ENCODE measurements at places on chromosomes 1 and 21.
A peak's percentile ranks its signal among the peaks of the same experiment; 100 is the strongest.

DNA sequence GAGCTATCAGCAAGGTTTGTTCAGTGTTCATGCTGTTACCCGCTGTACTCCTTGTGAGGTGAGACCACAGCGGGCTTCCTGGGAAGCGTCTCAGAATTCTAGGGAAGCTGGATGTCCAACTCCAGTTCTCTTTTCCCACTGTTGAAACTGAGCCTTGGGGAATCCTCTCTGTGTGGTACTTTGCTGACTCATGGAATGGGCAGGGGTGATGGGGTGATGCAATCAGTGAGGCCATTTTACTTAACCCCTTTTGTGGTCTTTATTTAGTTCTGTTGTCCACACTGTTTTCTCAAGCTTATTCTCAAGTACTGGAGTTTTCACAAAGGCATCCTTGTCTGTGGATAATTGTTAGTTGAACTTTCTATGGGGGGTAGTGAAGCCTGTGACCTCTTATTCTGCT, 42.6 kb downstream of the ACKR1 start:
- no peak for DNase-seq

- no peak for DNase-seq
Measured at GRCh38 chr1:200124309-200124708, 96.8 kb downstream of the NR5A2 start.

DNA sequence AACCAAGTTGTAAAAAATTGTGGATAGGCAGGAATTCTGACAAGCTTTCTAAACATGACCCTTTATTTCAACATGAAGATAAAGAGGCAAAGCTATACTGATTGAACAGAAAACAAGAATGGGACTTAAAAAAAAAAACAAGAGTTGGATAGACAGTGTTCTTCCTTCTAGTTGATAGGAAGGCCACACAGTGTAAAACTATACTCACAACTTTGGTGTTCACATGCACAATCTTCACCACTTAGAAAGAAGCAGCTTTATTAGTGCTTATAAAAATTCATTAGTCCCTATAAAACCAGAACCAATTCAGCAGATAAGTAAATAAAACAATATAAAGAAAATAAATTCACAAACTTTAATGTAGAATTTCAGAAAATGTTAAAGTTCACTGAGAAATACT, 101.8 kb downstream of the AKT3 start:
- no peak for DNase-seq

DNA sequence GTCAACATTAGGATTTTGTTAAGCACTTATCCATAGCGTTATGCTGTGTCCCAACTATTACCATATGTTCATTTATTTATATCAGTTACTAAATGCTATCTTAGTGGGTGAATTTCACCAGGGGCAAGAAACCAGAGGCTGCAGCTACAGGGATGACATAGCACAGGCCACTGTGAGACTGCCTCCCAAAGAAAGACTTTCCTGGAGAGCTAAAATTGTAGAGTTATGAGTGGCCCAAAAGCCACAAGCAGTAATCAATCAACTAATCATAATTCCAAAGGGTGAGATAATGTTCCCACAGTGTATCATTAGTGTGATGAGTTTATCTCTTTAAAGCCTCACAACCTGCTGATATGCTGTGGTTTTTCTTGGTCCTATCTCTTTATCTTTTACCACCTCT, 3.8 kb upstream of the TGFB2 start:
- no peak for DNase-seq

- DNase-seq = peak; percentile 20
Measured at GRCh38 chr1:203287109-203287893, 18.0 kb upstream of the BTG2 start.

DNA sequence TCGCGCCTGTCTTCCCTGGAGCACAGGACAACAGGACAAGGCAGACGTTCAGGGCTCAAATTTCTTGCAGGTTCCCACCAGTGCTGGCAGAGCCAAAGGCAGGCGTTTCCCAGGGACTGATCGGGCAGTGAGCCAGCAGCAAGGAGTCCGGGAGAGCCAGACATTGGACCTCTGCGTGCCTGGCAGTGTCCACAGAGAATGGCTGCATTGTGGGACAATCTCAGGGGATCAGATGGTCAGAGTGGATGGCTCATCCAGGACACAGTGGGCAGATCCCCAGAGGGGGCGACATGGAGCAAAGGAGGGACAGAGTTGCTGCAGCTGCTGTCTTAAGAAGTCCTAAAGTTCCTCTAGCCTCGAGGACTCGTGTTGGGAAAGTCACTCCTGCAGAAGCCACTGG, 4.6 kb downstream of the TMEM63A start:
- DNase-seq = peak; percentile 19

GRCh38 chr21:42607525-42608102, 45.8 kb upstream of the PDE9A start:
- no peak for DNase-seq

- DNase-seq = no peak
Measured at GRCh38 chr1:82979593-82980236, 1019.2 kb downstream of the TTLL7 start.

GRCh38 chr1:7885513-7886404, 32.9 kb upstream of the UTS2 start:
- DNase-seq = no peak

DNA sequence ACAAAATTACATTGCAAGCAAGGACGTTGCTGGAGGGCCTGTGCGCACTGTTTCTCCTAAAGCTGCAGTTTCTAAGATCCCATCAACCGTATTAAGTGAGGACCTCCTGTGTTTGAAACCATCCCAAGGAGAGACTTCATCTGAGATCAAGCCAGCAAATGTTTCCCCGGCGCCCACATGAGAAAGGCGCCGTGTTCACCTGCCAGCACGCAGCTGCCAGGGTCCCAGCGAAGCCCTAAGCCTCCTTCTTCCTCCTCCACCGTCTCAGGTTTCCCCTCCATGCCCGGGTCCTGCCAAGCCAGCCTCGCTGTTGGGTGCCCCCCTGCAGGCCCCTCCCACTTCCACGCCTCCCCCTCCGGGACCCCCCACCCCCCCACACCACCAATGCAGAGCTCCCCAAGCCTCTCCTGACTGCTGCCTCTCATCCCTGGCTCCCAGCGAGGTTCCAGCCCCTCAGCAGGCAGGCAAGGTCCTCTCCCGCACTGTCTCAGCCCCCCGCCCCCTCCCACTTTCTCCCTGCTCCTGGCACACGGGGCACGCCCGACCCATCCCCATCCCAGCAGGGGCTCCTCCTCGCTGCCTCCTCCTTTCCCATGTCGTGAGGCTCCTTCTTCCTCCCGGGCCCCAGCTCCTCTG, 8.6 kb upstream of the TFF1 start:
- DNase-seq = no peak

GRCh38 chr1:239870194-239870593, 221.5 kb upstream of the FMN2 start:
- DNase-seq = no peak

- no peak for DNase-seq
Measured at GRCh38 chr1:228989176-228989575, 253.9 kb downstream of the RHOU start.

DNA sequence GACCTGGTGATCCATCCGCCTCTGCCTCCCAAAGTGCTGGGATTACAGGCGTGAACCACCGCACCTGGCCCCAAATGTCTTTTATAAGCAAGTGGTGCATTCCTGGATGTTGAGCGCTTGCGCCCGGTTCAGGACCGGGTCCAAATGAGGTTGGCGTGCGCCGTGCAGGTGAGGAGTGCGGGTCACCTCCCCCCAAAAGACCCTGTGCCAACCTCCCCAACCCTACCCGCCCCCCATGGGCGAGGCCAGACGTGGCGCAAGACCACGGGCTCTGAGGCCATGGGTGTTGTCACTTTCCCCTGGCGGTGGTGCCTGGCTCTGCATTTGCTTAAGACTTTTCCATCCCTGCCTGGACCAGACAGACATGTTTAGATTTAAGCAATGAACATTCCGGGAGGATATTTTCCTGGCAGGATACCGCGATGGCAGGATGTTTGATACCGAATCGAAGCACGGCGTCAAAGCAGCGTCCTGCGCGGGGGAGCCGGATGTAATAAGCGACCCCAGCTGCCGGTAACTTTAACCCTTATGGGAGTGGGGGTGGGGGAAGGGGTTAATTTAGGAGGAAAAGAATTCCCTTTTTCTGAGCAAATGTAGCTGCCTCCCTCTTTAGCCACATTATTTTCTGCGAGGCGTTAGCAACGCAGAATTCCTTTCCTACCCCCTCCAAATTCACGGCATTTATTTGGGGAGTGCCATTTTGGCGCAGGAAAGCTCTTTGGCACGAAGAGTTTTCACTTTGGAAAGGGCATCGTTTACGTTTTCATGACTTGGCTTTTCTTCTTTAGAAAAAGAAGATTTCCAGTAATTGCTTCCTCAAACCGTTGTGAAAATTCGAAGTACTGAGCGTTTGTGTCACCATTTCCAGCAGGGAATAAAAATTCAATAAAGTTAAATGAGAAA, 27.8 kb upstream of the RNF187 start:
- peak; percentile 80 for DNase-seq

- DNase-seq = no peak
Measured at GRCh38 chr1:228314658-228315483, 91.8 kb downstream of the TRIM11 start.

- no peak for DNase-seq
Measured at GRCh38 chr21:28247454-28248020, 745.1 kb downstream of the LTN1 start.

GRCh38 chr1:90959352-90960206, 62.3 kb downstream of the ZNF644 start:
- DNase-seq = no peak

GRCh38 chr1:56578963-56579875, at the start of gene PLPP3:
TSS of gene PLPP3 (minus strand) at chr1:56579563. CDS start at chr1:56579016, 547 bp downstream.
- DNase-seq = peak; percentile 98

DNA sequence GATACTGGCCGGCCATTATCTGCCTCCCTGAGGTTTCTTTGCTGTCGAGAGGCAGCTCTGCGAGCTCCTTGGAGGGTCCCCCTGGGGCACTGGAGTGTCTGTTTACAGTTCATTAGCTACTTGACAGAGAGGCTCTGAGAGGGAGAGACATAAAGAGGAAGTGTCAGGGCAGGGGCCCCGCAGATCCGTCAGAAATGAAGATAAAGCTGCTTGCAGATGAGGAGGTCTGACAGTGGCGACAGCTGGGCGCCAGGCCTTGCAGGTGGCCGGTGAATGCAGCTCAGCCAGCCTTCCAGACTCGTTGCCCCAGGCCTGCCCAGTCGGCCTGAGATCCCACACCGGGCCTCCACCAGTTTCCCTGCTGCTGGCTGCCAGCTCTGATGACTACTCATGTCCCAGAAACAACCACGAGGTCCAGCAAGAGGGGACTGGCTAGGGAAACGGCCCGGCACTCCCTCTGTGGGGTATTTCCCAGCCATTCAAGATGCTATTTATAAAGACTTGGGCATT, 84.7 kb downstream of the DISP3 start:
- DNase-seq = no peak

- no peak for DNase-seq
Measured at GRCh38 chr1:54017979-54018378, at the start of gene LDLRAD1. TSS of gene LDLRAD1 (minus strand) at chr1:54018186. CDS start at chr1:54018112, 74 bp downstream.

DNA sequence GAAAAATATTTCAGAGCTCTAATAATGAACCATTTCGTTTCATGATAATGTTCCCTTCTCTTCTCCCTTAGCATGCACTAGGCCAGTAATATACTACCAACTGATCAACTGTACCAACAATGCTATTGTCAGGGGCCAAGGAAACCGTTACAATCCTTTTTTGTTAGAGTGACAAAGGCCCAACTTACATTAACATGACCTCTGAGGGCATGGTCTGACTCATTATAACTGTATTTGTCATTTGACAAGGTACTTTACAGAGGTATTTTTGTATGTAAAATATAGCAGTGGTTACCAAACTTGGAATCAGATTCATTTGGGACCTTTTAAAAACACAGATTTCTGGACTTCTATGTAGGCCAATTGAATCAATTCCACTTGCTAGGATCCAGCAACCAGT, 102.6 kb upstream of the RRP15 start:
- no peak for DNase-seq

DNA sequence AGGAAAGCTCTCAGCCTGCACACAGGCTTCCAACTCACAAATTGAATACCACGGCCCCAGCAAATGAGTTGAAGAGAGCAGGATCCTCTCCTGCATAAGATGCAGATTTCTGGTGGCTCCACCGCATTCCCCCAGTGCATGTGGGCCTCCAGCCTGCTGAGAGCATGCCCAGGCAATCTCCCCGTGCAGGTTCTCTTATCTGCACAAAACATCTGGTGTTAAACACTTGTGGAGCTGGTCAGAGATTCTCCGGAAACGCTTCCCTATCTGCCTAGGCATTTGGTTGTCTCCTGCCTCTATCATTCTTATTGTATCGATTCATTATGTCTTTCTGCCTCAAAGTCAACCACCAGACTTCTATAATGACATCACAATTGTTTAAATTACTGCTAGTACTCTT, 1349.0 kb upstream of the B3GALT2 start:
- DNase-seq = peak; percentile 16

- DNase-seq = no peak
Measured at GRCh38 chr1:215044151-215044550, 38.4 kb upstream of the KCNK2 start.
